Activated CD4-positive, alpha-beta T cell treated with anti-CD3 and anti-CD28 coated beads, Interleukin-2, amount 10 ng/mL, durations not matched to agents 7 days and 5 days (primary cell): ENCODE measurements at places on chromosomes 11 and 22.

DNA sequence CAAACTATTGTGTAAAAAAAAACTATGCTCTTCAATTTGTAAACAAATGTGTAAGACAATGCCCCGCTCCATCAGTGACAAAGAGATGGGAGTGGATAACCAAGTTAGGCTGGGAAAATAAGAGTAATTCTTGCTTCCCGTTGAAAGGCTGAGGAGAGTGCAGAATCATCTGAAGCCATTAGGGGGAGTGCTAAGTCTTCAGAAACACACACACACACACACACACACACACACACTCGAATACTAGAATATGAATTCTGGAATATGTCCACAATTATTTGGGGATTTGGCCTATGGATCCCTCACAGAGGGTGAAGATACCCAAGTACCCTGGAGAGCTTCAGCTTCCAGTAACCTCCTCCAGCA, 27.8 kb upstream of the ROBO3 start:
- peak; percentile 17 for DNase-seq

DNA sequence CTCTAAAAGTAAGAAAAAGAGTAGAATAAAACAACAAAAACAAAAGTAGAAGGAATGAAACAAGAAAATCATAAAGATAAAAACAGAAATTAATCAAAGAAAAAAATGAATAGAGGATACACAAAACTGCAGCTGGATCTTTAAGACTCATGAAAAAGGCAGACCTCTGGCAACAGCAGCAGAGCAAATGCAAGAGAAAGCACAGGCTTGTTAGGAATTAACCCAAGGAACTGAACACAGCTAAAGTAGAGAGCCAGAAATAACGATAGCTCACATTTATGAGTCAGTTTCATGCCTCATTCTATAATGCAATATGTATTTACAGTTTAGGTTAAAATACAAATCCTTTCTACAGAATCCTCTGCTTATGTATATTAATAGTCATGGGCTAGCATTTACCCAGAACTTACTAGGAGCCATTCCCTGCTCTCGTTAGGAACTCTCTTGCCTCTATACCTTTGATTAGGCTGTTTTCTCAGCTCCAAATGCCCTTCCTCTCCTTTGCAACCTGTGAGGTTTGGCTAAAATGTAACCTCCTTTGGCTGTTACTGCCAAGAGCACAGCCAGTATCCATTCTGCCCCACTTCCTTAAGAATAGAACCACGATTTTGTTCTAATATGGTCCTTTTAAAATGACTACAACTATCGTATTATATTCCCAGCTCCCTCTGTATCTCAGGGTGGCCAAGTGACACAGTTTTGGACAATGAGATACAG, 38.3 kb upstream of the NFAM1 start:
- no peak for DNase-seq

GRCh38 chr11:104713401-104713800, 184.9 kb downstream of the CASP12 start:
- DNase-seq, result no peak

GRCh38 chr11:110837603-110838002, 125.4 kb upstream of the ARHGAP20 start:
- DNase-seq, result no peak

DNA sequence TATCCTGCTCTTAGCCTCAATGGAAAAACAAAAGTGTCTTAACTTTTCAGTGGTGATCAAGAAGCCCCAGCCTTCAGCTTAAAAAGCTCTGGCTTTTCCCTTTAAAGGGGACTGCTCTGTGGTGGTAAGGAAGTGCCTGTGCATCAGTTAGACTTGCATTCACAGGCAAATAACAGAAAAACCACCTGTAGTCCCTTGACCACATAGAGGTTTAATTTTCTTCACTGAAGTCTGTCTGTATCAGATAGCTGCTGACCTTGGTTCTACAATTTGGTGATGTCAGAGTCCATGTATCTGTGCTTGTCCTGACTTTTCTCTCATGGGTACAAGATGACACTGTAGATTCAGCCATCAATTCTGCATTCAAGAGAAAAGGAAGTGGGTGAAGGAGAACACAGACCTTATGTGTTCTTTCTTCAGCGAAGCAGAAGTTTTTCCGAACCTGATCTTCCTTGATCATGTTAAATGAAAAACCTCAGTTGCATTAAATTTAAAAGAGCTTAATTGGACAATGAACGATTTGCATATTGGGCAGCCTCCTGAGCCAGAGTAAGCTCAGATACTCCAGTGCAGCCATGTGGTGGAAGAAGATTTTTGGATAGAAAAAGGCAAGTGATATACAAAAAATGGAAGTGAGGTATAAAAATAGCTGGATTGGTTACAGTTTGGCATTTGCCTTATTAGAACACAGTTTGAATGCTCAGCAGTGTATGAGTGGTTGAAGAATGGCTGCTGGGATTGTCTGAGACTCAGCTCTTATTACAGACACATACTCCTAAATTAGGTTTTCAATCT, 43.2 kb upstream of the RDX start:
- no peak for DNase-seq
